ENCODE measurements at places on chromosomes 16 and 17.

- DNase-seq: no peak
Observed at GRCh38 chr16:88073201-88073721, 122.0 kb downstream of the BANP start.

DNA sequence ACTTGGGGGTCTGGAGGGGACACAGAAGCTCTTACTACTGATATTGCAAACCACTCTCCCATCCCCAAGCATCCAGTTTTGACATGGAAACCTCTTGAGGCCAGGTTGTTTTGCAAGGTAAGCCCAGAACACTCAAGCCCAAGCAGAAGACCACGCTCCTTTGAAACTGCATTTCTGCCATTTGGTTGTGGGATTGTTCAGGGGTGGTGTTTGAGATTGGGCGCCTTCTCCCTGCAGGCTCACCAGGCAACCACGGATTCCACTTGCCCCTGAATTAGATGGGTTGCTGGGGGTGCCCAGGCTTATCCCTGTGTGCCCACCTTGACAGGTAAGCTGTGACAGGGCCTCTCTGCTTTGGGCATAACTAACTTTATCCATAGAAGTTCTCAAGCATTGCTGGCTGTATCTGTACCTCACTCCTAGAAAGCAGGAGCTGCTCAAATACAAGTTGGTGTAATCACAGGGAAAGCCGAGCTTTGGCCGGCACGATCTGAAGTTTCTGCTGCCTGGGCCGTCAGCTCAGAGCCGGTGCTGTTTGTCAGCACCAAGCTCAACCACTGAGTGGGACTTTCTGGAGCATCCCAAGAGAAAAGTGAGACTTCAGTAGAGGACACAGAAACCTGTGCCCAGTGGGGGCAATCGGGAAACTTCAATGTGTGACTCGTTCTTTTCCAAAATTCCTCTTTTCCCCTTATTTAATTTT is 93.6 kb downstream of the CYLD start:
- DNase-seq: no peak

DNA sequence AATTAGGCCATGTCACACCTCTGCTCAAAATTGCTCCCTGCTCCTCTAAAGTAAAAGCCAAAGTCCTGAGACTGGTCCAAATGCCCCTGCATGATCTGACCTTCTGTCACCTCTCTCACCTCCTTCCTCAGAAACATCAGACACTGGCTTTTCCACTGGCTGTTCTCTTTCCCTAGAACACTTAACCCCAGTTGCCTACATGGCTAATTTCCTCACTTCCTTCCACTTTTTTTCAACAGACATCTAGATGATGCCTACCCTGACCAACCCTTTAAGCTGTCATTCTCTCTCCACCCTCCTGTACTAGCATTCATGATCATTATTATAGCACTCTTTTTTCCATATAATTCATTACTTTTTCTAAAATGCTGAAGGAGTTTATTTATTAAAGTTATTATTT is 31.0 kb downstream of the CCT6B start:
- no peak for DNase-seq

DNA sequence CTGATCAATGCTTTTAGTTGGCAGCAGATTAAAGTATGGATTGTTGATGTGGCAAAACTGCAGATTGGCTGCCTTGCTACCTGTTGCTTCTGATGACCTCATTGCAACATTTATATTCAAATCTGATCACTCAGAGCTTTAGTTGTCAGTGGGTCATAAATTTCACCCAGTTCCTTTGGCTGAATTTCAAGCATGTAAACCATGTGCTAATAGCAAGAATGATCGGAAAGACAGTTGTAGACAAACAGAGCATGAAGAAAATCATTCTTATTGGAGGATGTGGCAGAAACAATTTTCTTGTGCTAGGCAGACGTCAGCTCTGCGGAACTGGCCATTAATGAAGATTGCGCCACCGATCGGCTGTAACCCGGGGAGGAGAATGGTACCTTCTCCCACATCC is 346.6 kb upstream of the EEF2KMT start:
- no peak for DNase-seq

GRCh38 chr17:7370853-7371252 is 10.0 kb upstream of the TNK1 start:
- DNase-seq: no peak

DNA sequence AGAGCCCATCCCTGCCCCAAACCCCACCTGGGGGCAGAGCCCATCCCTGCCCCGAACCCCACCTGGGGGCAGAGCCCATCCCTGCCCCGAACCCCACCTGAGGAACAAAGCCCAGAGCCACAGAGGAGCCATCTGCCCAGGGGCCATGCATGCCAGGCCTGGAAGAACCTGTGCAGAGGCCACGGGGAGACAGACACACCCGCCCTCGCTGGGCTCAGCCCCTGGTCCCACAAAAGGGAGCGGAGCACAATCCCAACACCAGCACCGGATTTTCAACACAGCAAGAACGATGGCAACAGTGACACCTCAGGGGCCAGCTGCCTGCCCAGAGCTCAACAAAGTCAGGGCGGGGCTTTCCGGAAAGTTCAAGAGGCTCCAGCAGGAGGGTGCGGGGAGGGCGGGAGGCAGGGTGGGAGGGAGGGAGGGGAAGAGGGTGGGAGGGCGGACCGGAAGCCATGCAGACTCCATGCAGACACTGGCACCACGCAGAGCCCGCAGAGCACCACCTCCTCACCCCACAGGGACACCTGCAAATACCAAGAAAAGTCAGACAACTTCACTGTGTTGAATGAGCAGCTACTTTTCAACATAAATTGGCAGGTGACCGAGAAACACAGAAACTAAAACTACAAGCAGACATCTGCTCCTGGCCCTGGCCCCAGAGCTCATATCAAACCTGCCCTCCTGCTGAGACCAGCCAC is 27.9 kb upstream of the C16orf95 start:
- no peak for DNase-seq

- no peak for DNase-seq
Observed at GRCh38 chr17:74522381-74523105, 8.7 kb downstream of the CD300LB start.

- peak; percentile 52 for DNase-seq
Observed at GRCh38 chr17:41695954-41696757, 7.5 kb downstream of the EIF1 start.

GRCh38 chr17:40122999-40123810 is 1.4 kb downstream of the MSL1 start:
- no peak for DNase-seq

GRCh38 chr17:45087504-45087975 is 26.4 kb downstream of the NMT1 start:
- DNase-seq: no peak

GRCh38 chr16:65306722-65307121 is 184.9 kb upstream of the CDH11 start:
- no peak for DNase-seq

DNA sequence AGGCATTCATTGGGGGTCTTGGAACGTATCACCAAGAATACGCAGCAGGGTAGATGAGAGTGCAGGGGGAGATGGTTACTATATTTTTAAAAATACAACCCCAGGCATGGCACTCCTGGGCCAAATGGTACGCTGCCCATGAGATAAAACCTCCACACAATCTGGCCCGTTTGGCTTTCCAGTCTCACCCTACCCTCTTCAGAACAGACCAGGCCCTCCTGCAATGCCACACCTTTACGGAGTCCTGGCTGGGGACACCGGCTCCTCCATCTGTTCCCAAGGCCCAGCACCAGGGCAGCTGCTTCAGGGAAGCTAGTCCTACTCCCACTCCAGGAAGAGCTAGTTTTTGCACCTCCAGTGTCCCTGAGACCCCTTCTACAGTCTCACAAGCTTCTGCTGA is 24.4 kb downstream of the SNN start:
- DNase-seq: no peak

GRCh38 chr16:4944333-4945281 is 7.7 kb upstream of the PPL start:
- DNase-seq: no peak

Measured in stimulated activated CD8-positive, alpha-beta memory T cell treated with anti-CD3 and anti-CD28 coated beads, Interleukin-7, amount 100 ng/mL, for 24 hours (primary cell).